ENCODE measurements at places on chromosomes 5 and 9.

DNA sequence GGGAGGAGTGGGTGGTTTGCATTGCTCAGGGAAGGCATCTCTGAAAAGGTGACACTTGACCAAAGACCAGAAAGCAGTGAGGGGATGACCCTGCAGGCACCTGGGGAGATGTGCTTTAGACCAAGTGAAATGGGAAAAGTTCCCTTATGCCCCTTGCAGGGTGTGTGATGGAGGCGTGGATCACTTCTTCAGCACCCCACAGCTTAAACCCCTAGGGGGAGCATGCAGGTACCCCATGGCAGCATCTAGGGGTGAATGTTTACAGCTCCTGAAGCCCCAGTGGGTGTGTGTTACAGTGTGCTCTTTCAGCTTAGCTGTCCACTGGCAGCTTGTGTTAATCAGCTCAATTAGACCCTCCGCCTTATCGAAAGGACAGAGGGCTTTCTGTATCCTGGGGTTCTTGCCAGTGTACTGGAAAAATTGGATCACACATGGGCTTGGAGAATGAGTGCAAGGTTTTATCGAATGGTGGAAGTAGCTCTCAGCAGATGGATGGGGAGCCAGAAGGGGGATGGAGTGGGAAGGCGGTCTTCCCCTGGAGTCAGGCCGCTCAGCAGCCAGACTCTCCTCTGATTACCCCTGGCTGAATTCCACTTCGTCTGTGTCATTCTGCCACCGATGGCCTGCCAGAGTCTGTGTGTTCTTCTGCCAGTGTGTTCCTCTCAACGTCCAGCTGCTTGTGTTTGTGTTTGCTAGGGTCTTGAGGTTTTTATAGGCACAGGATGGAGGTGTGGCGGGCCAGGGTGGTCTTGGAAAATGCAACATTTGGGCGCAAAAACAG, 6.3 kb downstream of the BHMT2 start:
- no peak for DNase-seq

GRCh38 chr5:15248731-15249130, 251.2 kb upstream of the FBXL7 start:
- DNase-seq = no peak

- no peak for DNase-seq
Observed at GRCh38 chr5:137313526-137314175, 185.5 kb downstream of the SPOCK1 start.

DNA sequence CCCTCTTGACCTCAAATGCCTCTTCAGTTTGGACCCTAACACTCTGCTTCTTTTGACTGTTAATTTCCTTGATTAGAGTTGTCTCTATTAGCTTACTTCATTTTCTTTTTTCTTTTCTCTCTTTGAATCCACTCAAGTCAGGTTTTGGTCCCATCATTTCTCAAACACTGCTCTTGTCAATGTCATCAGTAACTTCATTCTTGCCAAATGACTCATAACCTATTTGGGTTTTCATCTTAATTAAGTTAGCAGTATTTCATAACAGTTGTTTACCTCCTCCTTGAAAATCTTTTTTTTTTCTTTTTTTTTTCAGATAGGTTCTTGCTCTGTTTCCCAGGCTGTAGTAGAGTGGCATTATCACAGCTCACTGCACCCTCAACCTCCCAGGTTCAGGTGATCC, 119.6 kb downstream of the PARP8 start:
- no peak for DNase-seq

DNA sequence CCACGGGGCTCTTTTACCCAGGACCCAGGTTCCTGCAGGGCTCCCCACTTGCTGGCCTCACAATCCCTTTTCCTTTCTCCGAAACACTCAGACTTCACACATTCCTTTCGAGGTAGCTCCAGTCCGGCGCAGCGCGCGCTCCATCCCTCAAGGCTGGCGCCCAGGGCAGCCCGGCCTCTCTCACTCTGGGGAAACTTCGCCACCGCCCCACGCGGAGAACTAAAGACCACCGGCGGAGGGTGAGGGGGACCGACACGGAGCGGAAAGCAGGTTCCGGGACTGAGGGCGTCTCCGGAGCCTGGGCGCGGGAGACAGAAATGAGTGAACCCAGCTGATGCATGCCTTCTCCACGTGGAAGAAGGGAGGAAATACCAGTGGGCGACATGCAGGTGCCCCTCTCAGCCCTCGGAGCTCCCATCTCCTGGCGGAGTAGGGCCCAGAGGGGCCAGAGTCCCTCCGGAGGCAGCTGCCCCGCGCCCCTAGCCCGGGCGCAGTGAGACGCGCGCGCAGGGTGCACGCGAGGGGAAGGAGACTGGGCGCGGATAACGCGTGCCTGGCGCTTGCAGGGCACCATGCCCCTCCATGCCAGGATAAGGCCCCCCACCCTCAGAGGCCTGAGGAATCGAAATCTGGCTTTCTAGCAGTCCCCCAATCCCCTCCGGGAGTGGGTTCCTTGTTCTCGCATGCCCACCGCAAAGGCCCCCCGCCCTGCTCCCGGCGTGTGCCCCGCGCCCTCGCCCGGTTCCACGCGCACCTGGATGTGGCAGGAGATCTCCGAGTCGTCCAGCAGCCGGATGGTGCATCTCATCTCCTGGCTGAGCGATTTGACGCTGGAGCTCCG, 650 bp downstream of the FRMD3 start:
- no peak for DNase-seq

DNA sequence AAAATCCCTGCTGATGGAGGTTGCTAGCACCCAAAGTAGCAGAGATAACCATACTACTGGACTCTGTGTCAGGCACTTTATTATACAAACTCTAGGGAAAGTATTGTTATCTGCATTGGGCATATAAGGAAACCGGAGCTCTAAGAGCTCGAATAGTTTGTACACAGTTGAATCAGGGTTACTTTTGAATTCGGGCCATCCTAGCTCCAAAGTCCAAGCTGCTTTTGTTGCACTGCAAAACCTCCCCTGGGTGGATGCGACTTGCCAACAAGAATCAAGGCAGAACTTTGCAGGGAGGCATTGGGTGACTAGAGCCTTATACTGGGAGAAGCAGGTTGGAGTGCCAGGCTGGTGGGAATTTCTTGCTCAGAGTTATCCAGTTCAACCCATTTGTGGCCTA, 435.1 kb downstream of the SPATA31D1 start:
- no peak for DNase-seq

DNA sequence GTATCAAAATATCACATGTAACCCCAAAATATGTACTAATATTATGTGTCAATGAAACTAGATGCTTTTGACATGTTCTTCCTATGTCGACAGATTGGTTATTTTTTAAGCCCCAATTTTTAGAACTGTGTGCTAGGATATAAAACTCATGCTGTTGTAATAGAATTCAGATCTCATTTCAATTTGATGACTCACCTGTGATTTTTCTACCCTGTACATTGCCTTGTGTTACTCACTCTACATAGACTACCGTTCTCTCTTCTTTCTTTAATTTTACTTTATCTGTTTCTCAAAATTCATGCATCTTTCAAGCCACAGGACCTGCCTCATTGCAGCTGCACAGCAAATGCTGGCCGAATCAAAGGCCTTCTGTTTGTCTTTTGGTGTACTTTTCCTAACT, 284.5 kb downstream of the MAT2B start:
- DNase-seq = no peak

DNA sequence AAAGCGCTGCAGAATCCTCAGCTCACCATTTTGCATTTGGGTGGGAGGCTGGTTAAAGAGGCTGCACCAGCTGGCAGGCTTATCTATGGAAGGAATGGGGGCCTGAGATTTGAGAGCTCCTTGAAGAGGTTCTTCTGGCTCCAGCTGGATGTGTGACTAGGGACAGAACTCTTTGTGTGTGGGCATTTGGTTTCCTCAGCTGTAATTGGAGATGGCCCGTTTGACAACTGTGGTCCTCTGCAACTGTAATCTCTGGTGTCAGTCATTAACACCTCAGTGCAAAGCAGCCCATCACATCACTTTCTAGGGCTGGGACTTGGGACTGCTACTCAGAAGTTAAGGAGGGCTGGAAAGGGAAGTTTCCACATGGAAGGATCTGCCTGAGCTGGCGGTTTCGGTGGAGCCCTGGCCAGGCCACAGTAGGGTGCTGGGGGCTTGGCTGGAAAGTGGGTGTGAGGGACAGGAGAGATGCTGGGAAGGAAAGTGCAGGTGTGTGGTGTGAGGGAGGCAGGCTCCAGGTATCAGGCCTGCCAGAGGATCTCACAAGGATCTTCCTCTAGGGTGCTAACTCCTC, 193.8 kb downstream of the GADD45G start:
- DNase-seq = no peak

DNA sequence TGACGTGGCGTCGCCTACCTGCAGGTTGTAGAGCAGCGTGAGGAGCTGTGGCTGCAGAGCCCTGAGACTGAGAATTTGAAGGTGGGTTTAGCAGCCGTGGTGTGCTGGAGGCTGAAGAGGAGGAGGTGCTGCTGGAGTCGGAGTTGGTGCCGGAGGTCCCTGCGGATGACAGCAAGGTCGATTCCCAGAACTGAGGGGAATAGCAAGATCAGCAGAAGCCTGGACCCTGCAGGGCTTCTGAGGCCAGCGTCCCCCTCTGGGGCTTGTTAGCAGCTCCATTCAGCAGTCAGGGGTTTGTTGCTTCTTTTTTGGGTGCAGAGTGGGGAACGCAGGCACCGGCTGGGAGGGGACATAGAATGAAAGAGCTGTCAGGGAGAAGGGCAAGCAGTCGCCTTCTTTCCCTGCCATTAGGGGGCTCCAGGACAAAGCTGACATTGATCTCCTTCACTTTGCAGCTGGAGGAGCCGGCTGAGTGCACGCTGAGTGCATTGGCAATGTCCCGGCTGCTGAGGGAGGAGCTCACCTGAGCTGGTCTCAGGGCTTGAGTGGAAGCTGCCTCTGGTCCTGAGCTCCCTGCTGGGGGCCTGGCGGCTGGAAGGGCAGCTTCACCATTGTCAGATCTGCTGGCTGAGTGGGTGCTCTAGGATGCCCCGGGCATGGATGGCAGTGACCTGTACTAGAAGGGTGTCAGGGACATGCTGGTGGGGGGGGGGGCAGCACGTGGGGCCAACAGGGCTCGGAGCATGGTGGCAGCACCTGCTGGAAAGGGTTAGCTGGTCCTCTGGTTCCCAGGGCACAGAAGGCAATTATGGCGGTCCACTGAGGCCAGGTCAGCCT, 20.8 kb downstream of the OBP2B start:
- no peak for DNase-seq

DNA sequence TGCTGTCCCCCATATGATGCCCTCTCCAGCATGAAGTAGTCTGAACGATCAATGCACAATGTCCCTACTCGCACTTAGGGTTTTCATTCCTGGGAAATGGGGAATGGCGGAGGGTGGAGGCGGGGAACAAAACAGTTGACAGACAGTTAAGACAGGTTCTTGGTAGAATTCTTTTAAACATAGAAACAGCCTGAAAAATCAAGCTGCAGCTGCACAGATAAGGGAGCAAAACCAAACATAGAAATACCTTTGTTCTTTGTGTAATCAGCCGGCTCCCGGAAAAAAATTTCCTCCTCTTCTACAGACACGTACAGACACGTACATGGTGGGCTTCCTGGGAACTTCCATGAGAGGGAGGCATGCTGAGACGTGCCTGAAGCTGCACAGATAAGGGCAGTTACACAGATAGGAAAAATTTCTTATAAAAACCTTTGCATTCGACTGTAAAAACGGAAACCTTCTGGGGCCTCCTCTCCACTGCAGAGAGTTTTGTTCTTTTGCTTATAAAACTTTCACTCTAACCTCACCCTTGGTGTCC, 662.4 kb upstream of the PTPRD start:
- no peak for DNase-seq

- no peak for DNase-seq
Observed at GRCh38 chr5:175092691-175093090, 351.3 kb downstream of the DRD1 start.

DNA sequence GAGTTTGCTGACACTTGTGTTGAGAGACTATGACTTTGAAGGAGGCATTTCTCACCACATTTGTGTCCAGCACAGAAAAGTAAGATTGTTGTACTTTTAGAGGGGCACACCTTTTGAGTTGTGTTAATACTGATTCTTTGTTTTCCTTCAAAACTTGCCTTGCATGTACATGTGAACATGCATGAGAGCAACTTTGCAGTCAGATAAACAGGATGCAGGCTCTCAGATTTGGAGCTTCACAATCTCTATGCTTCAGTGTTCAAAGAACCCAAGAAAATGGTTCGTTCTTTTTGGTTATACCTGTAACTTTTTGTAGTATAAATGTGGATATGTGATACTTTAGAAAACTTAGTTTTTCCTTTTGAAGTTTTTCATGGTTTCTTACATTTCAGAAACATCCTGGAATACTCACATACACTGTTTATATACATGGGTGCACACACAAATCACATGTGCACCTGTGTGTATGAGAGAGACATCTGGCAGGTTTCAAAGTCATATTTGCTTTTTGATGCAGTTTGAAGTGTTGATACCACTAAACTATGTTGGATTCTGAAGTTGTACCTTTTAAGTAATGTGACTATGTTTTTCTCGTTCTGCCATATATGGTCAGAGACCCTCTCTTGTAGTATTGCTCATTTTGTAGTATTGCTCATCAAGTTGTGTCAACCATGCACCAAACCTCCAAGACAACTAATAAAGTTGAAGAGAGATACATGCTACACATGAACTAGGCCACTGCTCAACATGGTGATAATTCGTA, 190.7 kb downstream of the CD180 start:
- no peak for DNase-seq

GRCh38 chr9:89658401-89658800, 53.6 kb downstream of the GADD45G start:
- no peak for DNase-seq

- no peak for DNase-seq
Observed at GRCh38 chr5:9927106-9927505, 297.0 kb upstream of the TAS2R1 start.

DNA sequence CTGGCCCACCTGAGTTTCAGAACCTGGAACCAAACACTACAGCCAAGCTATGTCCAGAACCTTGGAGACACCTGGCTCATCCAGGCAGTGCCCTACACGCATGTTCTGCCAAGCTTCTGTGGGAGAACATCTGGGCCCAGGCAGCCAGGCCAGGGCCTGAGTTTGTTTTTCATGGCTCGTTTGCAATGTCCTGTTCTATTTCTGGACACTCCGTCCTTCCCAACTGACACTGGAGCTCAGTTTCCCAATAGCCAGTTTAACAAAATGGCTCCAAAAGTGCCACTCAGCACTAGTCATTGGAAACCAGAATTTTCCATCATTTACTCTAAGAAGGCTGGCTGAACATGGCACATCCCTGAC, 38.6 kb downstream of the SH3RF2 start:
- DNase-seq = no peak

- DNase-seq = no peak
Observed at GRCh38 chr5:59711310-59711709, 182.2 kb downstream of the PDE4D start.

Data from activated CD4-positive, alpha-beta T cell treated with anti-CD3 and anti-CD28 coated beads, Interleukin-2, amount 50 U/mL, for 48 hours (primary cell).